ENCODE measurements at places on chromosomes 11 and 22.

DNA sequence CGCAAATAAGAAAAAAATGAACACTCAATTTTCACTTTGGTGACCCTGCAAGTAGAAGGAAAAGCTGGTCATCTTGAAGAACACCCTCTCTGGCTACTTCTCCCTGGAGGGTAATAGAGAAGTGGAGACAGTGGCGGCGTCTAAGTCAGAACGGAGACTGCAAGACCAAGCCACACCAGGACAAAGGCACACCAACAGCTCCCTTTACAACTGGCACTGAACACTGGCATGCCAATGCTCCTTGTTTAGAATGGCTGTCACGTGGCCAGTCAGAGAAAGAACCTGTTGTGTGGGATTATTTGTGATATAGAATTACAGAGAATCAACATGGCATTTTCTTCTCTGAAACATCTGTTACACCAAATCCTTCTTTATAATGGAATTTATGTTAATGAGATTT is 61.3 kb upstream of the YPEL1 start:
- DNase-seq = no peak

- no peak for DNase-seq
Measured at GRCh38 chr11:6667733-6668374, 12.2 kb upstream of the DCHS1 start.

- DNase-seq = no peak
Measured at GRCh38 chr11:116461789-116462188, 311.0 kb downstream of the BUD13 start.

DNA sequence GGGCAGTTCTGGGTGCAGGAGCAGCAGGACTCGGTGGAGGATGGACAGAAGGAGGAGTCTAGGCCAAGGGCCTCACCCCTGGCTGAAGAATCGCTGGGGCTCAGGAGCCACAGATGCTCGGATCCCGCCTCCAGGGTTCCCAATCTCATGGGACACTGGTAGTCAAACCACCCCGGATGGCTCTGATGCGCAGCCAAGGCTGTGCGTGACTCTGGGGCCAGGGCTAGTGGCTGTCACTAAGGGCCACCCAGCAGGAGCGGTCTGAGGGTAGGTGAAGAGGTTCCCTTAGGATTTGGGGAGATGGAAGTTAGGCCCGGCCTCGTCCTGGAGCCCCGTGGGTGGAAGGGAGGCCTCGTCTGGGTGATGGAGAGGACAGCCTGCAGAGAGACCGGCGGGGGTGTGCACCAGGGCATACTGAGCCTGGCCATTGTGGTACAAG is 300.6 kb downstream of the TBC1D22A start:
- no peak for DNase-seq

- no peak for DNase-seq
Measured at GRCh38 chr11:46256540-46257001, 20.9 kb upstream of the CREB3L1 start.

- no peak for DNase-seq
Measured at GRCh38 chr11:78489184-78489583, 71.6 kb upstream of the GAB2 start.

- DNase-seq = no peak
Measured at GRCh38 chr11:2581151-2581930, 118.5 kb downstream of the KCNQ1OT1 start.

- no peak for DNase-seq
Measured at GRCh38 chr11:73454987-73455386, 78.8 kb downstream of the RELT start.

- DNase-seq = no peak
Measured at GRCh38 chr11:19756675-19757475, 44.2 kb downstream of the NAV2 start.

All from effector CD8-positive, alpha-beta T cell (primary cell).